ENCODE measurements at places on chromosomes 4 and X.
A peak's percentile ranks its signal among the peaks of the same experiment; 100 is the strongest.

- DNase-seq, result no peak
Observed at GRCh38 chr4:8218371-8219031, 19.4 kb downstream of the SH3TC1 start.

DNA sequence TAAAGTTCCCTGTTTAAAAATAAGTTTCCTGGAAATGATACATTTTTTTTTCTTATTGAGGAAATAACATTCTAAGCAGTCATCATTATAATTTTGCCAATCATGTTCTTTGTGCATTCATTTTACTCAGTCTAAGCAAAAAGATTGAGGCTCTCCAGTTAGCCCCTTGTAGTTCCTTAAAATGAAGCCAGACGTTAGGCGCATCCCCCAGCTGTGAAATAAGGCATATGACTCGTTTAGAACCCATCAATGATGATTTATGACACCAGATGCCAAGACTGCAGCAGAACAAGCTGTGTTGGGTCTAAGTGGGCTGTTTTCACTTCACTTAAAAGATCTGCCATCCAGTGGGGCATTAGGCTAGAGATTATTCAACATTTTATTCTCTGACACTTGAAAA is 17.0 kb downstream of the PDGFC start:
- DNase-seq, result no peak

- DNase-seq, result no peak
Observed at GRCh38 chrX:2497961-2498780, 2.6 kb downstream of the DHRSX start.

DNA sequence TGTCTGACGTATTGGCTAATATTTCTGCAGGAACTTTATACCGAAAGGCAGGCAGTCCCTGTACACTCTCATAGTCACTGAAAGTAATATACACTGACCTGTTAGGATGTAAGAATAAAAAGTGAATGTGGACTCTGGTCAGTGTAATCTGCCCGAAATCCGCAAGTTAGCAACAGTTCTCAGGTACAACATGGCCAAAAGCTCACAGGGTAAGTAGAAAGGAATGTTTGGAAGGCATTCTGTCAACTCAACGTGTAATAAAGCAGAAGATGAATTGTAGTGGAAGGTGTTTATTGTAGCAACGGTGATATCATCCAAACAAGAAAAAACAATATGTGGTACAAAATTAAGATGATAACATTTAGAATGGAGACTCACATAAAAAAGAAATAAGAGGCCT is 26.0 kb upstream of the NUP54 start:
- DNase-seq, result no peak

GRCh38 chr4:11546391-11547175 is 117.9 kb upstream of the HS3ST1 start:
- DNase-seq, result no peak

GRCh38 chr4:172547724-172548123 is 620.9 kb upstream of the GALNT7 start:
- no peak for DNase-seq

GRCh38 chr4:88223516-88223915 is 60.8 kb downstream of the PPM1K start:
- no peak for DNase-seq

DNA sequence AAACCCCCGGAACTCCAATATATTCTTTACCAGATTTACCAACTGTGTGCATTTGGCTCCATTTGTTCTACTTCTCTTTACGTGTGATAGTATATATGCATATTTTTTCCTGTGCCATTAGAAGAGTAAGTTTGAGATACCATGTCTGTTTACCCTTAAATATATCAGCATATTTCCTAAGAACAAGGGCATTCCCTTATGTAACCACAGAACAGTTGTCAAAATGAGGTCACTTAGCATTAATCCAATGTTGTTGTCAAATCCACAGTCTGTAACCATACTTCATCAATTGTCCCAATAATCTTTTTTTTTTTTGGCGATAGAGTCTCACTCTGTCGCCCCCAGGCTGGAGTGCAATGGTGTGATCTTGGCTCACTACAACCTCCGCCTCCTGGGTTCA is 55.2 kb downstream of the TBC1D14 start:
- no peak for DNase-seq

DNA sequence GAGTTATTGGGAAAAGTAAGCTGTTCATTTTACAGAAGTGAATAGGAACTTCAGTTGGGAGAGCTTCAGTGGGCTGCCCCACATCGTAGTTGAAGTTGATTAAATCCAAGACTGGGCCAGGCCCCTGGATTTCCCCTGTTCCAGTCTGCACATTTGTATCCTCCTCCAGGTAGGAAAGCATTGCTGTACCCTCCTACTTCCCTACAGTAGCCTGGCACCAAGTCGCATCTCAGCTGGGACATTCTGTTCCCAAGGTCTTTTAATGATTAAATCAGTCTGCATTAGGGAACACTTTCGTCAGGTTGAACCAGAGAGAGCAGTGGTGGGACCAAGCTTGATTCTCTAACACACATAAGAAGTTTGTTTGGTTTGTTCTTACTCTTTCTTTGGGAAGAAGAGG is 165.8 kb upstream of the PPARGC1A start:
- no peak for DNase-seq

GRCh38 chrX:20230406-20230805 is 36.3 kb downstream of the RPS6KA3 start:
- no peak for DNase-seq

- DNase-seq, result peak; percentile 52
Observed at GRCh38 chrX:19673375-19674040, 158.2 kb upstream of the MAP3K15 start.

DNA sequence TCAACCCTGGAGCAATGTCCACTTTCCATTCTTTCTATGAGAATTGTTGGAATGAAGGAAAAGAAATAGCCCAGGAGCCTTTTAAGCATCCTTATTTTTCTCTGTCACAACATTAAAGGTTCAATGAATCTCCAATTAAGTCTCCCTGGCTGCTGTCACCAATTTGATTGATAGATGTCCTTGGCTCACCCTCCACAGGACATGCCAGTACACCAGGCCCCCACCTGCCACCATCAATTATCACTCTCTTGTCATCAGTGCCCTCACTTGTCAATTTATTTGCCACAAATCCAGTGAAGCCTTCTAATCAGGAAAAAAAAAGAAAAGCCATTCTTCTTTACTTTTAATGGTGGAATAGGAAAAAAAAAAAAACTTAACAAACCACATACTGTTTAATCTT is 453.6 kb downstream of the CENPC start:
- no peak for DNase-seq

DNA sequence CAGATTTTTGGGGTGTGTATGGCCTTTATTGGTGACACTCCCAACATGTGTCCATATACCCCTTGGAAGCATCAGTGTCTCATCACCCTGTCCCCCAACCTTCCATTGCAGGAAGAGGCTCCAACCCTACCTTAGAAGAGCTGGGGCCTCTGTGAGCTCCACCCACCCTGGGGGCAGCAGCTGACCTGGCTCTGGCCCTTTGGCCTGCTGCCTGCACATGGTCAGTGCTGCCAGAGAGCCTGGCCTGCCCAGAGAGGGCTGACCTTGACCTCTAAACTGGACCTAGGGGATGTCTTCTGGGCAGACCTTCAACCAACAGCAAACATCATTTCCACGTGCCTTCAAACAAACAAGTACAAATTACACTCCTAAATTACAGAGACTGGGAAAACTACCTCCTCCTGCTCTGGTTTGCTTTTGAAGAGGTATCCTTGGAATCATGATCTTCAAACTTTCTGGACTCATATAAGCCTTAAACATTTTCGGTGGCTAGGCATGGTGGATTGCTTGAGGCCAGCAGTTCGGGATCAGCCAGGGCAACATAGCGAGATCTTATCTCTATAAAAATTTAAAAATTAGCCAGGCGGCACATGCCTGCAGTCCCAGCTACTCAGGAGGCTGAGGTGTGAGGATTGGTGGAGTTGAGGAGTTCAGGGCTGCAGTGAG is 27.3 kb upstream of the KIAA0232 start:
- DNase-seq, result no peak
